Activated T-cell treated with anti-CD3 and anti-CD28 coated beads, Interleukin-2, amount 50 U/mL, for 24 hours (primary cell): ENCODE measurements at places on chromosomes 2 and 18.

- H3K27me3 ChIP-seq, result no peaks in the 10 kb centered on the region
- H3K4me1 ChIP-seq, result peaks cover 3% of the 10 kb centered on the region
- no peak overlapping the region for H3K4me3 ChIP-seq
- H3K36me3 ChIP-seq, result no peaks in the 10 kb centered on the region
Measured at GRCh38 chr2:138244501-138244925, 257.1 kb upstream of the SPOPL start.

- H3K36me3 ChIP-seq, result no peaks in the 10 kb centered on the region
- H3K4me3 ChIP-seq, result peak overlapping the region; percentile 50
- DNase-seq, result peak; percentile 63
- H3K27me3 ChIP-seq, result no peaks in the 10 kb centered on the region
Measured at GRCh38 chr2:29010946-29011345, 29.8 kb downstream of the TOGARAM2 start.

GRCh38 chr2:239042046-239042445, 194.2 kb downstream of the TWIST2 start:
- no peaks in the 10 kb centered on the region for H3K27me3 ChIP-seq
- H3K4me3 ChIP-seq, result no peak overlapping the region
- H3K27ac ChIP-seq, result no peak overlapping the region
- H3K4me1 ChIP-seq, result no peaks in the 10 kb centered on the region
- DNase-seq, result no peak
- no peaks in the 10 kb centered on the region for H3K36me3 ChIP-seq

- H3K27me3 ChIP-seq, result peaks cover 7% of the 10 kb centered on the region
- no peak for DNase-seq
- no peaks in the 10 kb centered on the region for H3K4me1 ChIP-seq
- no peak overlapping the region for H3K4me3 ChIP-seq
- H3K27ac ChIP-seq, result no peak overlapping the region
Measured at GRCh38 chr2:223724861-223725260, 112.5 kb downstream of the AP1S3 start.

- DNase-seq, result no peak
- no peaks in the 10 kb centered on the region for H3K27me3 ChIP-seq
- H3K4me3 ChIP-seq, result no peak overlapping the region
- H3K36me3 ChIP-seq, result peaks cover 61% of the 10 kb centered on the region
Measured at GRCh38 chr18:63284827-63285733, 34.5 kb downstream of the BCL2 start.

GRCh38 chr18:13641551-13642439, 84.6 kb downstream of the FAM210A start:
- H3K4me3 ChIP-seq, result no peak overlapping the region
- no peaks in the 10 kb centered on the region for H3K4me1 ChIP-seq
- no peak overlapping the region for H3K27ac ChIP-seq
- H3K36me3 ChIP-seq, result peaks cover 23% of the 10 kb centered on the region
- DNase-seq, result no peak

DNA sequence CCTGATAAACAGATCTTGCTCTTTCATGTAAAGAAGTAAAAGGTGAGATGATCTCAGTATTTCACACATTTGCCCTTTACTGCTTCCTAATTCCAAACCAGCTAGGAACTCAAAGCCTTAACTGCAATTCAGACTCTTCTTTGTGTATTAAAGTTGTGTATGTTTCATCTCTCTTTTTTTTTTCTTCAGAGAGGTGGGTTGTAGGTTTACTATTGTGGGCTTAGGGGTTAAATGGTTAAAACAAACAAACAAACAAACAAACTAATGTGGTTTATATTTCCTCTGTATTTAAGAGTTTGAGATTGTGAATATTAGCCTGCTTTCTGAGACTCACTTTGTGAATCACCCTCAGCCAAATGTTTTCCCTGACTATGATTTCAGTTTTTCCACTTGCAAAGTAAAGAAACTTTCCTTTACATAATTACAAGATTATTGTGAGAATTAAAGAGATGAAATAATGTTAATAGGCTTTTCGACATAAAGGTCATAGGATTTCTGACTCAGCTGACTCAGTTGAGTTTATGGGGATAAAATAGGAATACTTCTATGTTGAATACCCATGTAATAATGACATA, 2.8 kb downstream of the GULP1 start:
- no peaks in the 10 kb centered on the region for H3K36me3 ChIP-seq
- peaks cover 14% of the 10 kb centered on the region for H3K4me1 ChIP-seq

- peak overlapping the region; percentile 70 for H3K27ac ChIP-seq
- DNase-seq, result no peak
- no peaks in the 10 kb centered on the region for H3K27me3 ChIP-seq
- H3K36me3 ChIP-seq, result peaks cover 20% of the 10 kb centered on the region
Measured at GRCh38 chr2:134161170-134161547, 92.7 kb upstream of the MGAT5 start.

GRCh38 chr2:158130832-158131473, 29.3 kb downstream of the UPP2 start:
- no peak overlapping the region for H3K4me3 ChIP-seq
- no peak overlapping the region for H3K27ac ChIP-seq
- H3K4me1 ChIP-seq, result no peaks in the 10 kb centered on the region
- H3K27me3 ChIP-seq, result peaks cover 8% of the 10 kb centered on the region

GRCh38 chr2:2656115-2657011, 325.3 kb upstream of the MYT1L start:
- no peak for DNase-seq
- no peaks in the 10 kb centered on the region for H3K27me3 ChIP-seq
- H3K36me3 ChIP-seq, result peaks cover 3% of the 10 kb centered on the region
- H3K4me3 ChIP-seq, result no peak overlapping the region

- no peak within 1 kb of the TSS for H3K27ac ChIP-seq
- H3K27me3 ChIP-seq, result peaks cover 44% of the 10 kb centered on the region
- peak within 1 kb of the TSS; percentile 46 for H3K4me3 ChIP-seq
- peaks cover 14% of the 10 kb centered on the region for H3K4me1 ChIP-seq
- peak; percentile 30 for DNase-seq
Measured at GRCh38 chr2:188291617-188292347, at the start of gene GULP1. GULP1 (plus strand) TSS chr2:188291874; CDS start chr2:188477703, 185,829 bp downstream.

GRCh38 chr18:53850902-53851301, 373.6 kb downstream of the MBD2 start:
- DNase-seq, result no peak
- H3K4me3 ChIP-seq, result no peak overlapping the region
- no peaks in the 10 kb centered on the region for H3K4me1 ChIP-seq

- no peak for DNase-seq
- peak overlapping the region; percentile 20 for H3K4me3 ChIP-seq
- peaks cover 71% of the 10 kb centered on the region for H3K4me1 ChIP-seq
Measured at GRCh38 chr2:96963316-96963715, 23.1 kb downstream of the FAM178B start.

DNA sequence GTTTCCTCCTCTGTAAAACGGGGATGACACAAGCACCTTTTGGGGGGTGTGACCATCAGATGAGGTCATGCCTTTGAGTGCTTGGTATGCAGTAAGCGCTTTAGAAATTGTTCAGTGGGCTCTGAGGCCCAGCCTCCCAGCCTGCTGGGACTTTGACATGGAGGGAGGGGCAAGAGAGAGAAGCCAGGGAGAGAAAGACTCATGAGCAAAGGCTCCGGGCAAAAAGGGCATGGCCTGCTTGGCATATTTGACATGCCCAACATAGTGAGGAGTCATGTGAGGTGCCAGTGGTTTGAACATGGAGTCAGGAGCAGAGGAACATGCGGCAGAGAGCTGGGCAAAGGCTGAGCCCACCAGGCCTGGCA, 14.0 kb downstream of the TNS1 start:
- H3K4me3 ChIP-seq, result no peak overlapping the region
- no peak for DNase-seq
- no peak overlapping the region for H3K27ac ChIP-seq
- H3K36me3 ChIP-seq, result no peaks in the 10 kb centered on the region
- peaks cover 19% of the 10 kb centered on the region for H3K27me3 ChIP-seq

DNA sequence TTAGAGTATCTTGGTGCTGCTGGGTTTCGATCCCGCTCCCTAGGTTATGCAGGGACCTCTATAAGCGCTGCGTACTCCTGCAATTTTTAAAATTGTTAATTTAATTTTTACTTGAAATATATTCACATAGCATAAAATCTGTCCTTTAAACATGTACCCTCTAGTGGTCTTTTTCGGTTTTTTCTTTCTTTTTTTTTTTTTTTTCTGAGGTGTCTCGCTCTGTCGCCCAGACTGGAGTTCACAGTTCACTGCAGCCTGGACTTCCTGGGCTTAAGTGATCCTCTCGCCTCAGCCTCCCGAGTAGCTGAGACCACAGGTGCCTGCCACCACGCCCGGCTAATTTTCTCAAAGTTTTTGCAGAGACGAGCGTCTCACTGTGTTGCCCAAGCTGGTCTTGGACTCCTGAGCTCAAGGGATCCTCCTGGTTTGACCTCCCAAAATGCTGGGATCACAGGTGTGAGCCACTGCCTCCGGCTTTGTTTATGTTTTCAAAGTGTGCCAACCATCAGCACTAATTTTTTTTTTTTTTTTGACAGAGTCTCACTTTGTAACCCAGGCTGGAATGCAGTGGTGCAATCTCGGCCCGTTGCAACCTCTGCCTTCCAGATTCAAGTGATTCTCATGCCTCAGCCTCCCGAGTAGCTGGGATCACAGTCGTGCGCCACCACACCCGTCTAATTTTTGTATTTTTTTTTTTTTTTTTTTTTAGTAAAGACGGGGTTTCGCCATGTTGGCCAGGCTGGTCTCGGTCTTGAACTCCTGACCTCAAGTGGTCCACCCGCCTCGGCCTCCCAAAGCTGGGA, 585 bp upstream of the MOB1A start:
- H3K4me3 ChIP-seq, result peak overlapping the region; percentile 92
- H3K36me3 ChIP-seq, result peaks cover 37% of the 10 kb centered on the region
- peaks cover 46% of the 10 kb centered on the region for H3K4me1 ChIP-seq
- H3K27me3 ChIP-seq, result no peaks in the 10 kb centered on the region

DNA sequence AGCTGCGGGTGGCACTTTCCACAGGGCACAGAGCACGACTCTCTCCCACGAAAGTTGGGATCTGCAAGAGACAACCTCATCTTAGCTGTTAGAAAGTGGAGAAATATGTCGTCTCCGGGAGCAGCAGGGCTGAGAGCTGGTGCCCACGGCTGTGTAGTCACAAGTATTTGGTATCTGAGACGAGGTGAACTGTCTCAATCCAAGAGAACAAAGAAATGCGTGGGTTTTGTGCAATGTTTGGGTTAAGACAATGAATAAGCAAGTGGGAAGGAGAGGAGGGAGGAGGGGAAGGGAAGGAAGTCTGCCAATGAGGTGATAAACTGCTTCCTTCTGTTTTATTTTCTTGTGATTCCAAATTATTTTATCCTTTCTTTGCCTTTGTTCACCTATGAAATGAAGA, 18.0 kb downstream of the DYTN start:
- no peak for DNase-seq
- H3K4me3 ChIP-seq, result no peak overlapping the region
- H3K27ac ChIP-seq, result no peak overlapping the region
- H3K36me3 ChIP-seq, result no peaks in the 10 kb centered on the region
- peaks cover 9% of the 10 kb centered on the region for H3K4me1 ChIP-seq
- peaks cover 31% of the 10 kb centered on the region for H3K27me3 ChIP-seq

GRCh38 chr2:18119883-18120282, 241.4 kb downstream of the KCNS3 start:
- H3K27me3 ChIP-seq, result peaks cover 10% of the 10 kb centered on the region
- no peaks in the 10 kb centered on the region for H3K36me3 ChIP-seq
- no peak overlapping the region for H3K27ac ChIP-seq
